ENCODE measurements at places on chromosomes 13 and 19.

DNA sequence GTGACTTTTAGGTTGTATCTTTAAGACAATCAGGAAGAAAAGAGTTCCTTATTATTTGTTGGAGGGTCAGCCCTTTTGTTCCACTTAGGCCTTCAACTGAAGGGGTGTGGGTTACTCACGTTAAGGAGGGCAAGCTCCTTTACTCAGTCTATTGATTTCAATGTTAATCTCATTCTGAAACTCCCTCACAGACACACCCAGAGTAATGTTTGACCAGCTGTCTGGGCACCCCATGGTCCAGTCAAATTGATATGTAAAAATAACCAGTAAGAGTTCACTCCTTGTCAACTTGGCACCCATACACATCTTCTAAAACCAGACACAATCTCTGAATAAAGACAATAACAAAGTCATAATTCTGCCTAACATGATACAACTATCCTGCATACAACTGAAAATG, 292.9 kb downstream of the KLF5 start:
- DNase-seq: no peak

- DNase-seq: no peak
These were observed 2.6 kb downstream of the VMAC start for GRCh38 chr19:5907241-5907640.

GRCh38 chr19:2984215-2984528, 6.8 kb downstream of the TLE6 start:
- DNase-seq: no peak

- no peak for DNase-seq
These were observed 32.1 kb downstream of the RASL11A start for GRCh38 chr13:27302643-27303262.

- no peak for DNase-seq
These were observed 300.1 kb downstream of the TBC1D4 start for GRCh38 chr13:75181906-75182305.

- no peak for DNase-seq
These were observed 255.7 kb downstream of the DACH1 start for GRCh38 chr13:71611292-71611691.

- no peak for DNase-seq
These were observed 108.5 kb upstream of the GPC6 start for GRCh38 chr13:93118081-93118615.

GRCh38 chr13:114120591-114121011, 11.8 kb downstream of the RASA3 start:
- no peak for DNase-seq

- DNase-seq: no peak
These were observed 13.5 kb upstream of the BSG start for GRCh38 chr19:558770-559439.

DNA sequence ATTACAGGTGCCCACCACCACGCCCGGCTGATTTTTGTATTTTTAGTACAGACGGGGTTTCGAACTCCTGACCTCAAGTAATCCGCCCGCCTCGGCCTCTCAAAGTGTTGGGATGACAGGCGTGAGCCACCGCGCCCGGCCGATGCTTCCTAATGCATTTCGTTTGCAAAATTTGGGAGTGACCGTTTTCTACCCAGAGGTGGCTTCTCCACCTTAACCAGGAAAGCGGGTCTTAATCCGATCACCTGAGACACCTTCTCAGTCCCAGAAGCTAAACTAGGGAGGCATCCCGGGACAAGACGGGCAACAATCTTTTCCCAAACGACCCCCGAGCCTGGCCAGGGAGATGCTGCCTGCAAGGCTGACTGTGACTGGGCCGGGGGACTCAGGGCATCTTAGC, 14.8 kb upstream of the MATK start:
- no peak for DNase-seq

- DNase-seq: no peak
These were observed 9.2 kb downstream of the UBE2S start for GRCh38 chr19:55398200-55398925.

GRCh38 chr13:73240193-73240592, 181.4 kb downstream of the KLF5 start:
- DNase-seq: no peak

GRCh38 chr13:46641274-46642081, 88.5 kb downstream of the LRCH1 start:
- no peak for DNase-seq

DNA sequence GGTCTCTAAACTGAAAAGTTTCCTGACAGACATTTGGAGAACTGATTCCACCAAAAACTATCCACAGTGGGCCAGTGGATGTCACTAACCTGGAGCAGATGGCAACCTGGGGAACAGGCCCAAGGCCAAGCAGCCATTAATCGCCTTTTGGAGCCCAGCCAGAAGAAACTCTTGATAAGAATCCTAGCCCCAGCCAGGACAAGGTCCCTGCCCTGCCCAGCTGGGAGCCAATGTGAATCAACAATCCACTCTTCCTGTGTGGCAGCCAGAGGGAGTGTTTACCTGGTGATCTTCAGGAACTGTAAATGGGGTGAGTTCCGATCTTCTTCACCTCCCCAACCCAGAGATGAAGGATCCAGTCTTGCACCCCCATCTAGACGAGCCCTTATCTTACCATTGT, 14.5 kb upstream of the IGSF23 start:
- no peak for DNase-seq

DNA sequence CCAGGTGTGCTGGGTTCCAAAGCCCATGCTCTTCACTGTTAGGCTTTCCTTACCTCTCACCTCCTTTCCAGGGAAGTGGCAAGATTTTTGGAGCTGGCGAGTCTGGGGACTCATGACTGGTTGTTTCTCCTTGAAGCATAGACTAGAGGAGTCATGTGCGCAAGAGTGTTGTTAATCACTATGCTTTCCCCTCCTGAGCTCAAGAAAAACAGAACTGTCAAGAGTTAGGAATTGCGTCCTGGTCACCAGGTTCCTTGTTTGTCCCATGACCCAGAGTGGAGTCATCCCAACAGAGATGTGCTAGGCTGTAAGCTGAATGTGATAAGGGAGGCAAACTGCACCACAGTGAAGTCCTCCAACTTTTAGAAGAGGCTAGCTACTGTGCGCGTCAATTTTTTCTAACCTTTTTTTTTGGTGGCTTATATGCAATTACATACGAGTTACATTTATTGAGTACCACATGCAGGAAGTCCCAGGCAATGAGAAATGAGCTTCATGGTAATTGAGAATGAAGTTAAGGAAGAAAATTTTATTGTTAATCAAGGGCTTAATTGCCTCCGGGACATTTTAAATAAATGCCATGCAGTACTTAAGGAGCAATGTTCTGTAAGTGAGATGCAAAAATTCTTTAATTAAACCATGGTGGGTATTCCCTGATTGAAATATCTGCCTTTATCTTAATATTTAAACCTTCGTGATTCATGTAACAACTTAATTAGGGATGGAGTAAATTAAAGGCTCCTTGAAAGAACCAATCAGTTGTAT, 233.9 kb downstream of the ZIC5 start:
- no peak for DNase-seq

- DNase-seq: no peak
These were observed 94.7 kb downstream of the FREM2 start for GRCh38 chr13:38781539-38781938.

- DNase-seq: no peak
These were observed 410.9 kb upstream of the SPRY2 start for GRCh38 chr13:80751854-80752253.

GRCh38 chr13:93996481-93996880, 483.0 kb downstream of the DCT start:
- no peak for DNase-seq

GRCh38 chr19:31096935-31097545, 252.2 kb downstream of the TSHZ3 start:
- DNase-seq: no peak

DNA sequence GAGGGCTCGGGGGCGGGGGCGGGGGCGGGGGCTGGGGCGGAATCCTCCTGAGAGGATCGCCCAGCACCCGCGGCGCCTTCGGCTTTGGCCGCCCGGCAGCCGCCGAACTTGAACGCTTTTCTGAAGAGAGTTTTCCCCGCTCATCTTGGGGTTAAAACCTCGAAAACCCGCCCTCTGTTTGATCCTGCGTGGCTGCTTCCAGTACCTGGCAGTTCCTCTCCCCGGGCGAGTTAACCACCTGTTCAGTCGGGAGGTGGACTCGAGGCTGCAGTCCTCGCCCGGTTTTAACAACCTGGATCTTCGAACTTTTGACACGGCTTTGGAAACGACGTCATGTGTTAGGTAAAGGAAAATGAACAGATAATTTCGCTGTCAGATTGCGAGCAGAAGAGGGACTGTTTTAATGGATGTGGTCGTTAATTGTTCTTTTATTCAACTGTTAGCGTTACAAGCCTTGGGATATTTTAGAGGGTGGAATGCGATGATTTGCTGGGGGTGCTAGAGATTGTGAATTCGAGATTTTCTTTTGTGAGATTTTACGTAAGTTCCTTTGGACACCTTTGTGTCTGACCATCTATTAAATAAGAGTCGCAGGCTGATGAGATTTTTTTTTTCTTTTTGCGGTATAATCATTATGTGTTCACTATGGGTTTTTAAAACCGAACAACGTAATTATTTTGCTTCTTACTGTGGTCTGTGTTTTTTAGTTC, 1.0 kb downstream of the FNDC3A start:
- no peak for DNase-seq

GRCh38 chr13:33175991-33176390, 109.6 kb downstream of the STARD13 start:
- DNase-seq: no peak

GRCh38 chr13:59790626-59791025, 373.1 kb downstream of the DIAPH3 start:
- DNase-seq: no peak
